ENCODE measurements at places on chromosomes 12 and 14. TPM values are rescaled to one million over a fixed set of nuclear protein-coding genes. Genes with fewer than 3 reads are reported as not detected.

- no peak for DNase-seq
These were observed 24.2 kb downstream of the AMDHD1 start for GRCh38 chr12:95967301-95967700.

- no peak for DNase-seq
These were observed 206.3 kb downstream of the CNTN1 start for GRCh38 chr12:40898505-40898904.

- DNase-seq: no peak
These were observed 105.3 kb upstream of the BCAT1 start for GRCh38 chr12:25054076-25054782.

Gene MGP
- total RNA-seq: 37.6 TPM

DNA sequence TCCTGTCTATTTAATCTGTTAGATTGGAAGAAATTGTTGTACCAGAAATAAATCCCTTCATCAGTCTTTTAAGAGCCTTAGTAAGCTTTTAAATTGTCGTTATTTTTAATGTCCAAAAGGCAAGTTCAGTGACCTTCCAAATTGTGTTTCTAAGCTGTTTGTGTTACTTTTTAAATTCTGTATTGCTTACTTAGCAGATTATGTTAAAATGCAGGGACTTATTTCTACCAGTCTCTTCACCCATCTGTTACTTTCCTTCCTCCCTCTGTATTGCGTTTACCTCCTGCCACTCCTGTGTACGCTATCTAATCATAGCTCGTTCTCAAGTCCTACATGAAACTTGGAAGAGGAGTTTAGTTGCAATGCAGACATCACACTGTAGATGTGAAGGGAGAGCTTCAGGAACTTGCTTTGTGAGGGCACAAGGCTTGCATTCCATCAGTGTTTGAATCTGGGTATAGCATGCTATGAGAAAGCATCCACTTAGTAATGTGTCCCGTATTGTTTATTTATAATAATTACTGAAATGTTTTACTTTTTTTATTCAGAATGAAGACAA is 406.5 kb upstream of the RGS6 start:
- no peak for DNase-seq

GRCh38 chr14:22097072-22097471 is 423.5 kb upstream of the OR4E1 start:
- DNase-seq: no peak

Gene PPFIA2
- total RNA-seq: 0.49 TPM

- no peak for DNase-seq
These were observed 30.9 kb upstream of the KLRD1 start for GRCh38 chr12:10276774-10277173.

Gene DNAI7
- total RNA-seq: not detected

GRCh38 chr12:30515351-30515750 is 180.3 kb downstream of the IPO8 start:
- DNase-seq: no peak

Gene ACVRL1
- total RNA-seq: 162 TPM

- no peak for DNase-seq
These were observed 126.5 kb downstream of the DYRK2 start for GRCh38 chr12:67774983-67775587.

Gene SERPINA9
- total RNA-seq: not detected

GRCh38 chr14:84436528-84436927 is 1093.4 kb upstream of the FLRT2 start:
- DNase-seq: no peak

Gene B4GALNT3
- total RNA-seq: 84.0 TPM

DNA sequence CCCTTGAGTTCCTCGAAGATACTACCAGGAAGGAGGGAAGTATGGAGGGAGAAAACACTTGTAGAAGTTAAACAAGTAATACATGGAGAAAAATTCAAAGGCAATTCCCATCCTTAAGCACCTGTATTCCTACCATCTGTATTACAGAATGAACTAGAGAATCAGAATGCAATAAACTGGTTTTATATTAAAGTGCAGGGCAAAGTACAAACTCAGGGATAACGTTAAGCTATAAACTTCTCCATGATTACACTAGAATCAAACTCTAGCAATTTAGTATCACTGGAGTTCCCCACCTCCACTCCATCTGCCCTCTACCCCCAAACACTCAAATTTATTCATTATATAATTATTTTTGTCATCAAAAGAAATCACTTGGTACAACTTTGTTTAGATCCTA is 13.1 kb downstream of the PAWR start:
- no peak for DNase-seq

DNA sequence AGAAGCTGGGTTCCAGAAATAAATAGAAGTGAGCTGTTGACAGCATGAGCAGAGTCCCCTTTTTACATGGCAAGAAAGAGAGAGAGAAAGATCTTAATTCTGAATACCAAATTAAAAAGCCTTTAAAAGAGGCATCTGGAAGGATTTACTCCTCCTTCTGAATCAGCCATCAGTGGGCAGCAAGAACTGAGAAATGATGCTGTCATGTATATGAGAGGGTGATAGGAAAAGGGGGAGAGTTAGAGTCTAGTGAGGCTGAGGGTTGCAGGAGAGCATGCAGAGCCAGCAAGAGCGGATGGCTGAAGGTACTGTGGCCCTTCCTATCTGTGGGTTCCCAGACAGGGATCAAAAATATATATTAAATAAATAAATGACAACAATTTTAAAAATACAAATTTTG is 34.5 kb upstream of the GNG2 start:
- no peak for DNase-seq

GRCh38 chr12:54891717-54892478 is 37.6 kb downstream of the MUCL1 start:
- DNase-seq: peak; percentile 68

- DNase-seq: no peak
These were observed 17.8 kb upstream of the RHOJ start for GRCh38 chr14:63186453-63186852.

- DNase-seq: no peak
These were observed 705.6 kb upstream of the SEL1L start for GRCh38 chr14:82239223-82239622.

Gene C12orf75
- 109 TPM for total RNA-seq

All from colonic mucosa (tissue), 4 donors.